AG10803 (cell line): ENCODE measurements at places on chromosomes 7 and 10.

DNA sequence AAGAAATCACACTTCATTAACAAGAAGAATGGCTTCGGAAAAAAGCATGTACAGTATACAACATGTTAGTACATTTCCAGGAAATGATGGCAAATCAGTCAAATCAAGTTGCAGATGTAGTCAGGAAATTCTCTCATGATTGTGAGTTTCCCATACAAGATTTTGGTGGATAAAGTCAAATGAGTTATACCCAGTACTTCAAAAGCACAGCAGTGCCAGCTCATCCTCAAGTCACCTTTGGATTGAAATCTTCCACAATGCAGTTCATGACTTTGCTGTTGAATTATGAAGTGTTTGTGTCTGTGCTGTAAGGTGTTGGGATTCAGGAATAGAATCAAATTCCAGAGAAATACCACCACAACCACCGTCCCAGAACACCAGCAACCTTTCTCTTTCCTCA lies 301.3 kb upstream of the BMPER start:
- DNase-seq = peak; percentile 50

DNA sequence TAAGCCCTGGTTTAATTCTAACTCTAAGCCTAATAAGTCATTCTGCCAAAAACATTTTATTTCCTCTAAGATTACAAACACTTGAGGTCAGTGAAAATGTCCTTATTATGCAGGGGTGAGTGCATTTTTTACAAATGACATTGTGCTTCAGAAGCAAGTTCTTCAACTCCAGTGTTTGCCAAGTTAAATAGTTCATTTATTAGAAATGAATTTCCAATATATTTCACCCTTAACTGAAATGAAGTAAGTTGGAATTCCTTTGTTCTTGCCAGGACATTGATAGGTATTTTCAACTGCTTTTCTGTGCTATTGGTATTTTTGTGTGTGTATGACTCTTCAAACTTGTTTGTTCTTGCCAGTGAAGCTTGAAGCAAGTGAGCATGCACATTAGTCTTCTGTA lies 89.5 kb upstream of the CCDC6 start:
- no peak for DNase-seq

DNA sequence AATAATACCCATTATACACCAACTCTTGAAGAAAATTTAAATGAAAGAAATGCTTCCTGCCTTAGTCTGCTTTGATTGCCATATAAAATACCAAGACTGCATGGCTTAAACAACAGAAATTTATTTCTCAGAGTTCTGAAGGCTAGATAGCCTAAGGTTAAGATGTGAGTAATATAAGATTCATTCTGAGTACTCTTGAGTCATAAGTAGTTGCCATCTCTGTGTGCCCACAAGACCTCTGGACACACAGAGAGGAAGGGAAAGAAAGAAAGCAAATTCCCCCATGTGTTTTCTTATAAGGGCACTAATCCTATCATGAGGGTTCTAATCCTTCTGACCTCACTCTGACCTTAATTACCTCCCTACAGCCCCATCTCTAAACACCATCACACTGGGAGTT lies 201.2 kb downstream of the PTN start:
- DNase-seq = no peak

- DNase-seq = no peak
Observed at GRCh38 chr10:130076681-130077080, 33.9 kb downstream of the C10orf143 start.

DNA sequence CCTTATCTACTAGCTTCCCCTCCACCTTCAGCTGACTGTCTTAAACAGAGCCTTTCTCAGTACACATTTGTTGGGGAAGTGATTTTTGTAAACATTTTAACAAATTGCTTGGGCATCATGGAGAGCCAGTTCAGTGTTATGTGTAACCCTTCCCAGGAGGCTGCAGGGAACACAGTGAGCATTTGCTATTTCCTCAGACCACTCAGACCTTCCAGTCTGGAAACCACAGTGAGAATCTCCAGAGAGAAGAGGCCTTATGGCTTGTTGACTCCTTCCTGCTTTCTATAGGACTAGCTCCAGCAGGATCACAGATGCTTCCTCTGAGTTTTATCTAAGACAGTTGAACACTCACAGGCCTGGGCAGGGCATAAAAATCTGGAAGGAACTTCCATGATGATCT lies 409.8 kb upstream of the NPVF start:
- no peak for DNase-seq

- peak; percentile 68 for DNase-seq
Observed at GRCh38 chr10:96665306-96665705, 55.0 kb downstream of the PIK3AP1 start.

DNA sequence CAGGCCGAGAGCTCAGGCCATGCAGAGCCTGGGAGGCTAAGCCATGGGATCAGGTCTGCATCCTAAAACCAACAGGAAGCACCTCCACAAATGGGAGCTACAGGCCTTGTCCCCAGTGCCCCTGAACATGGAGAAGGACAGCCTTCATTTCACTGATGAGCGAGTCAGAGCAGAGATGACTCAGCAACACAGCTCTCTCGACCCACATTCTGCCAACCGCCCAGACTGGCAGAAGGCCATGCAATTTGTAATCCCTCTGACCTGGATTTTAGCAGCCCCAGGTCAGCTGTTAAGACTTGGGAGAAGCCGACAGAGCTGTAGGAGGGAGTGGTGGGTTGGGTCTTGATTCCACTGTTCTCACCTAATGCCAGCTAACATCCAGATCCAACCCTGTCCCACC lies 25.5 kb downstream of the VOPP1 start:
- peak; percentile 81 for DNase-seq

- DNase-seq = peak; percentile 99
Observed at GRCh38 chr7:19958309-19958896, 185.0 kb upstream of the TMEM196 start.
